Muscle of back (tissue), 13 donors: ENCODE measurements at places on chromosomes 12 and 14. TPM values are rescaled to one million over a fixed set of nuclear protein-coding genes. Genes with fewer than 3 reads are reported as not detected.

DNA sequence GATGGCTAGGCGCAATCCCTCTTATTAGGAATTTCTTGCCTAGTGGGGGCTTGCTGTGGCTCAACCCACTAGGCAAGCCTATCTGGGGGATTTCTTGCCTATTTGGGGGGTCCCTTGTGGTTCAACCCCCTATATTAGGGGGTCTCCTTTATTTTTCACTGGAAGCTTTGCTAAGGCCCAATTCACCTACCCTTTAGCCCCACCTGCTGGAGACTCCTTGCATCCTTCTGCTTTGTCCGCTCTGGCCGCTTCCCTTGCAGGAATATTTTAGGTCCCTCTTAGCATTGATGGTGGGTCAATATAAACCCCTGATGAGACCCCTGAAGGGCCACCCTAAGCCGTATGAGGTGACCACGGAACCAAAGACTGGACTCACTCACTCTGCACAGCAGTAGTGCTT is 1552.1 kb downstream of the AACS start:
- no peak for DNase-seq

DNA sequence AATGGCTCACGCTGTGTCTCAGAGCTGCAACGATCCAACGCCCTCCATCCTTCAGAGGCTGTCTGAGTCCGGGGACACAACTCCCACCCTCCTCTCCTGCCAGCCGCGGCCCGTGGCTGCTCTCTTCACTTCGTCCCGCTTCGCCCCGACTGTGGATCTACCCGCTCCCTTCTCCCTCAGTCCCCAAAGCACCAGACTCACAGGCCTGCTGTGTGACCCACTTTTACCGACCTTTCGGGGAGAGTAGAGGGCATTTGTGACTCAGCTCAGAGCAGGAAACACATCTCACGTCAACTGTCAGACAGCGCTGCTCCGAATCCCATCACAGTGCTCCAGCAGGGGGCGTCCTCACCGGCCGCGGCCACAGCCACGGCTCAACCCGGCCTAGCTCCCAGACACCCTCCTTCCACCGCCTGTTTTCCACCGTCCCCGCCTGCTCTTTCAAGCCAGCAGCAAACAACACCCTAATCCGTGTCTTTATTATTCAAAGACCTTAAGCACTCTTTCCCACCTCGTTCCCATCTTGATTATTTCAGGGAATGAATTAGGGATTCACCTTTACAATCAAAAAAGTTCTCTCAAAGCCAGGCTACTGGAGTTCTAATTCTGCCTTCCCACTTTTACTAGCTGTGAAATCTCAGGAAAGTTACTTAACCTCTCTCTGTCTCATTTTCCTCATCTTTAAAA is 5.0 kb upstream of the AQP2 start:
- peak; percentile 59 for DNase-seq

DNA sequence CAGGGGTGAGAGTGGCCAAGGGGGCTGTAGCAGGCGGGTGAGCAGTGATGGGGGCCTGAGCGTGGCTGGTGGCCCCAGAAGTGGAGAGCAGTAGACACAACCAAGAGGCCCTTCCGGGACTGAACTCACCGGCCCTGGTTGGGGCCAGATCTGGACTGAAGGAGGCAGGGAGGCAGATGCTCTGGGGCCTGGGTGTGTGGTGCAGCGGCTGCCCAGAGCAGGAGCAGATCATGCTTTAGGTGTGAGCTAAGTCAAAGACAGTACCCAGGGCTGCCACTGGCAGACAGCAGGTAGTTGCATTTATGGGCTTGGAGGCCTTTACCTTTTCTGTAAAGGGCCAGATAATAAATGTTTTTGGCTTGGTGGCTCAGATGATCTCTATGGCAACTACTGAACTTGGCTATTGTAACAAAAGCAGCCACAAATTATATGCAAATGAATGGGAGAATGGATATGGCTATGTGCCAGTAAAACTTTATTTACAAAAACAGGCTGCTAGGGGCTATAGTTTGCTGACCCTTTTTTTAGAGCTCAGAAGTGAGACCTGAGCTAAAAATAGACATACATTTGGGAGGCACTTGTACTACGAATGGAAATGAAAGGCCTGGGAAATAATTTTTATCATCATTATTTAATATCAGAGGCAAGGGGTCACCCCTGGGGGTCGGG is 25.6 kb downstream of the SETD1B start:
- DNase-seq, result no peak

- no peak for DNase-seq
Observed at GRCh38 chr12:6772331-6772695, at the start of gene LAG3. Gene LAG3, plus strand, starts transcription at chr12:6772520. Its CDS starts 333 bp downstream, at chr12:6772853.

- DNase-seq, result peak; percentile 73
Observed at GRCh38 chr14:75979071-75979571, 2.7 kb downstream of the TGFB3 start.

DNA sequence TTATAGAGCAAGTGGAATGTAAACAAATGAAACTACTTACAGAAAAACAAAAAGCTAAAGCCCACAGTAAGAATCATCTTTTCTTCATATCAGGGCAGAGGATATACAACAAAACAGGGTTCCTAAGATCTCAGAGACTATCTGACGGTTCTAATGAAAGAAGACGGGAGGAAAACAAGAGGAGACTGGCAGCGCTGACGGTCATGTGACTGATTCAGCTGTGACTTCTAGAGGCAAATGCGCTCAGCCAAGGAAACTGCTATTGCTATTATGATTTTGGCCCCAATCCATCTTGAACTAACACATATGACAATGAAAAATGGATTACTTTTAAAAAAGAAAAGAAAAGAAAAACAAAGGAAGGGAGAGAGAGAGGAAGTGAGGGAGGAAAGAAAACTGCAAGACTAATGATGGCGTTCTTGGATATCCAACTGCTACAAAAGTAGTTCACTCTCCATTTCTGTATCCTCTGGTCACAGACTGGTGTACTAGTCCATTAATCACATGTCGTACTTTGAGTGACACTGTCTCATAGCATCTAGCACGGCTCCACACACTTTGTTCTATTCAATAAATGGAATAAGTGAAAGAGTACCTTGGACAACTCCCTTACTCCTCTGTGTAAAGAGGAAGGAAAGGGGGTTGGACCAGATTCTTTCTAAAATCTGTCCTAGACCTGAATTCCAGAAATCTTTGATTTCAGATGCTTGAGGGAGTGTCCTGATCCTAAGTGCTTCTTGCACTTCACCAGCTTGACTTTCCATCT is 119.3 kb downstream of the DAD1 start:
- no peak for DNase-seq

Gene FAM90A1
- polyA plus RNA-seq, result 0.77 TPM

Gene TRPV4
- polyA plus RNA-seq, result 0.94 TPM
